Activated CD4-positive, alpha-beta T cell treated with anti-CD3 and anti-CD28 coated beads, Interleukin-2, amount 10 ng/mL, durations not matched to agents 7 days and 5 days (primary cell): ENCODE measurements at places on chromosomes 3 and 15. TPM values are rescaled to one million over a fixed set of nuclear protein-coding genes. Genes with fewer than 3 reads are reported as not detected.

GRCh38 chr3:134106580-134106979 lies 76.9 kb upstream of the SLCO2A1 start:
- no peak for DNase-seq

DNA sequence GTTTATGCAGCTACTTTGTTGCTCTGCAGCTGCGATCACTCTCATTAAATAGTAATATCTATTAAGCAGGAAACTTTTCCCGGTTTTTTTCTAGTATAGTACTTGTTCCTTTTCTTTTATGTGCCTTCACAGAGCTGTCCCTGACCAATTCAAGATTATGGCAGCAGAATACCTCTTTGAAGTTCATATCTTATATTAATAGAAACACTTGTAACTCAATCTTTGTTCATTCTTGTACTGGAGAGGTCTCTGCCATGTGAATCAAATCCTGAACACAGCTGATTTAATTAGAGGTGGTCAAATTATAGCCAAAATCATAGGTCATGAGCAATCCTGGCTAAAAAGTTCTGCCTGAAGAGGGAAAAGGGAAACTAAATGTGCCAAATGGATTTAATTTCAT lies 399.0 kb upstream of the ARHGEF26 start:
- no peak for DNase-seq

DNA sequence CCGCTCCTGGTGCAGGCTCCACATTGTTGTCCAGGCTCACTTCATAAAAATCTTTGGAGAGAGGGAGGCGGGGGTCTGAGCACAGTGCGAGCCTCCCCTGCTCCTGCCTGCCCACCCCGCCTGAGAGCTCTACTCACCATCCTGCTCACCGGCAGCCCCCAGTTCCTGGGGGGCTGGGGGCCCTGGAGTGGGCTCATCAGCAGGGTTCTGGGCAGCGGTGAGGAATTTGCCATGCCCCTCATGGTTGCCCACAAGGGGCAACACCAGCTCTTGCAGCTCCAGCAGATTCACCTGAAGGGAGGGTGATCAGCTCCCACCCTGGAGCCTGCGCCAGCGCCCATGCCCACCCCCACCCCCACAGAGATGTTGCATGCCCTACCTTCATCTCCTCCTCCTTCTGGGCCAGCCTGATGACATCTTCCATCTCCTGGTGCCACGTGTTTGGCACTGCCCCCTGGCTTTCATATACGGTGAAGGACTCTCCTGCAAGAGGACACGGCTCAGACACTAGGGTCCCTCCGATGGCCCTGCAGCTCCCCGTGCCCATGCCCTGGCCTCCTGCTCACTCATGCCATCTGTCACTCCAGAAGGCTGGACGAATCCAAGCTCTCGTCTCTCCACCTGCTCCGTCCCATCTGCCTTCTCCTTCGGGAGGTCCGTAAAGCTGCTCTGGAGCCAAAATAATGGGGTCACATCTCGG lies 162.1 kb downstream of the TBC1D2B start:
- DNase-seq = no peak

The OXSM gene
- total RNA-seq = 12.8 TPM

The CFAP92 gene
- total RNA-seq = 0.10 TPM

- no peak for DNase-seq
These were observed 121.4 kb downstream of the LMLN start for GRCh38 chr3:198081421-198081844.

GRCh38 chr3:116440196-116440595 lies 5.1 kb downstream of the LSAMP start:
- DNase-seq = no peak

DNA sequence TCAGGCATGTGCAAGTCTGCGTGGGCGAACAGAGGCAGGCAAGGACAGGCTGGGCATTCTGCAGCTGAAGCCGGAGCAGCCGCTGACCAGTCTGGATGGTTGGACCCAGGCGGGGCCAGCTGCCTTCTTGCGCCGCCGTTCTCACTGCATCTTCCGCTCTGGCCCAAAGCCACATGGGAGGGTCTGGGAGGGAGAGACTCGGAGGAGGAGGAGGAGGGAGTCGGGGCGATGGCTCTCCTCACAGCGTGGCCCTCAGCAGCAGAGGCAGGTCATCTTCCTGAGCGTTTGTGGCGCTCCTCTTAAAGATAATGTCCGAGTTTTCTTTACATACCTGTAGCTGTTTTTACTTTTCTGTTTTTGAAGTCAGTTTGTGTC lies 5.9 kb downstream of the CLK3 start:
- DNase-seq = no peak

DNA sequence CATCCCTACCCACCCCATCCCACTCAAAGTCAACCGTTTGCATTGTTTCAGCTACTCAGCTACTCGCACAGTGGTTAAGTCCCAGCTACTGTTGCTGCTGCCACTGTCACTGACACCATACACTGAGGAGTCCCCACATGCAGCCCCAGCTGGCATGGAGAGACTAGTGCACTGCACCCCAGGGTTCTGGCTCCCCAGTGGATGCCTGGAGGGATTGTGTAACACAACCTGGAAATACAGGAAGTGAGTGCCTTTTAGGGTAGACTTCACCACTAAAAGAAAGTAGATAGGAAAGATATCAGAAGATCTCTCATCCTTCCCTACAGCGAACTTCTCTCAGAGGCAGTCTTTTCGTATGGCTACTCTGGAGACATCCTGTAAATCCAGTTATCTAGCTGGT lies 169.2 kb upstream of the STRIT1 start:
- no peak for DNase-seq

GRCh38 chr15:73845507-73845906 lies 27.9 kb upstream of the TBC1D21 start:
- no peak for DNase-seq
